ENCODE measurements at places on chromosomes 5 and 9.

DNA sequence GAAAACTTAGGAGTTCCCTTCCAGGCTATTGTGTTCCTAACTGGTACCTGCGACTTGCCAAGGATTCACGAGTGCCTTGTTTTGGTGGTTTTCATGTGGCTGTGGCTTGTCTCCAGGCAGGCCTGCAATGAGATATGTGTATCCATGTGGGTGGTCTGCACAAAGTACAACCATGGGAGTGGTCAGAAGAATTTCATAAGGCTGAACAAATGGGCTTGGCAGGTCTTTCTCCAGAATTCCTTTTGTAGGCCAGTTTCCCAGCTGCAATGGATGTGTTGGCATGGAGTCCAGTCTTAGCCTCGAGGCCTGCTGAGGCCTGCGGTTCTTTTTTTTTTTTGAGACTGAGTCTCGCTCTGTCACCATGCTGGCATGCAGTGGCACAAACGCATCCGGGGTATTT, 28.8 kb upstream of the MELK start:
- no peak for DNase-seq

DNA sequence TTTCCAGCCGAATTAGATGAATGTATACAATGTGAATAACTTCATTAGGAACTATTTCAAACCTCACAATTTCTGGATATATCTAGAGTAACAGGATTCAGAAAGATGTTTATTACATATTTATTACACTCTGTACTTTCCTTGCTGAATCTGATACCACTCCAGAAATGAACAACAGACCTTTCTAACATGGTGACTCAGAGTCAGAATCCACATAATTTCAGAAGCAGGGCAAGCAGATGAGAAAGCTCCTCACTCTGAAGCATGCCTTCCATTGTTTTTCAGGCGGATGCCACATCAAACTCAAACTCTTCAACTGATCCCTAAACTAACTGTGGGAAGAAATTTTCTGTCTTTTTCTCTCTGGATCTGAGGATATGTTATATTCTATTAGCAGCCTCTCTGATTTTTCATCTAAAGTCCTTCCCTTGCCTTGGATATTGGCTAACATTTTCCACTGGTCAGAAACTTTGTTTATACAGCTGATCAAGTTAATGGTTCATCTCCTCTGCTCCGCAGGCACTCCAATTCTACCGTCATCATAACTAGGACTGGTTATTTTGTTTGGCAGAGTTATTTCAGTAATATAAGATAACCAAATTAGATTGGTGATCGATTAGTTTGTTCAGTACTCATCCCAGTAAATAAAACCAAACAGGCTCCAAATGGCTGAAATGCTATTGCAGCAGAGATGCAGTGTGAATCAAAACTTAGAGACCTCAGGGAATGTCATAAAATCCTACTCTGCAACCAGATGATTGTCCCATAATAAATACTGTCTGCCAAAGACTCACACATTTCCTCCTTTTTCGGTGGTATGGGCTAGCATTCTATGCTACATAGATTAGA, 556.0 kb downstream of the EBF1 start:
- no peak for DNase-seq

- no peak for DNase-seq
Observed at GRCh38 chr9:134177624-134178393, 13.4 kb upstream of the RNU6ATAC start.

- no peak for DNase-seq
Observed at GRCh38 chr9:112104401-112104800, 70.7 kb downstream of the SUSD1 start.

GRCh38 chr9:6564868-6565267, 80.7 kb downstream of the GLDC start:
- DNase-seq: no peak

DNA sequence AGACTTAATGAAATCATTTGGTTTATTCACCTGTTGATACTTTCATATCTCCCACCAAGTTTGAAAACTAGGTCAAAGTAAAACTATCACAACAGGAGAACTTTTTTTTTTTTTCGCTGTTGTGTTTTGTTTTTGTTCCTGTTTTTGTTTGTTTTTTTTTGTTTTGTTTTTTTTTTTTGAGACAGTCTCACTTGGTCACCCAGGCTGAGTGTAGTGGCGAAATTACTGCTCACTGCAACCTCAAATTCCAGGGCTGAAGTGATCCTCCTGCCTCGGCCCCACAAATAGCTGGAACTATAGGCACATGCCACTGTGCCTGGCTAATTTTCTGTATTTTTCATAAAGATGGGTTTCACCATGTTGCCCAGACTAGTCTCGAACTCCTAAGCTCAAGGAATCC, 49.3 kb downstream of the MLLT3 start:
- no peak for DNase-seq

DNA sequence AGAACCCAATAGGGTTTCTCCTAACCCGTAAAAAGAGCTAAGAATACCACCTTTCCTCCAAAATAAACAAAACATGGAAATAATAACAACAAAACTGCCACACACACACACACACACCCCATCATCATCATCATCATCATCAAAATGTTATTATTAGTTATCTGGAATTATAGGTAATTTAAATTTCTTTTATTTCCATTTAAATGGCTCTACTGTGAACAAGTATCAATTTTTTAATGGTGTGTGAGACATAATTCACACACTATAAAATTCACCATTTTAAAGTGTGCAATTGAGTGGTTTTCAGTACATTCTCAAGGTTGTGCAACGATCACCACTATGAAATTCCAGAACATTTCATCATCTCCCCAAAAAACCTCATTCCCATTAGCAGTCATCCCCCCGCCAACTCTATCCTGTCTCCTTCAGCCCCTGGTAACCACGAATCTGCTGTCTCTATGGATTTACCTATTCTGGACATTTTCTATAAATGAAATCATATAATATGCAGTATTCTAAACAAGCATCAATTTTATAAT, 172.7 kb downstream of the ROR2 start:
- DNase-seq: no peak

DNA sequence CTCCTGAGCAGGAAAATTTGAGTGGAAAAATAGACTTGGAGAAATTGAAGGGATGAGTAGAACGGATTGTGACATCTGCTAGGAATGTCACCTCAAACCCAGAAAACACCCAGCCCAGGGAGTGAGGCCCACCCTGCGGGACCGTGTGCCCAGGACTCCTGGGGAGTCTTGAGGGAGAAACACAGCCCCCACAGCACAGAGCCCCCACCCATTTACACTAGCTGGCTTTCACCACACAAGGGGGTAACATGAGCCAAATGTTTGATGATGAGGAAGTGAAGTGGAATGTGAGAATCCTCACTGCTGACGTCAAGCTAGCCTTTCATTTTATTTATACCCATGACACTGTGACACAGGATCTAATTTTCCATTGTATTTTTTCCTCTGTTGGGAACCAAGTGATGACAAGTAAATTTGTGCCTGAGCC, 42.8 kb upstream of the PDE8B start:
- DNase-seq: no peak

DNA sequence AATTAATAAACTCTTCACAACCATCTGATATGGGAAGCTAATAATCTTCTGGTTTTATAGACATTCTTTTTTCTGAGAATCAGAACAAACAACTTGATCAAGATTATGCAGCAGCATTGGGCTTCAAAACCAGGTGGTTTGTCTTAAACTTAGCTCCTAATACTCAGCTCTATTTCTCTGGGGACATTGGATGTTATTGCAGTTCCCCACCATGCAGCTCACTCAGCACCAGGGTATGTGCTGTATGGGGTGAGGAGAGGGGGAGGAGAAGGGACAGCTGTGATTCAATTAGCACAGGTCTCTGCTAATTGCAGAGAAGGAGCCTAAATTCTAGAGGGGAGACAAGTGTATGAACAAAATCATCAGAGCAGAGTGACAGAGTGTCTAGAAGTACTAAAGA, 210.7 kb upstream of the TNC start:
- no peak for DNase-seq

DNA sequence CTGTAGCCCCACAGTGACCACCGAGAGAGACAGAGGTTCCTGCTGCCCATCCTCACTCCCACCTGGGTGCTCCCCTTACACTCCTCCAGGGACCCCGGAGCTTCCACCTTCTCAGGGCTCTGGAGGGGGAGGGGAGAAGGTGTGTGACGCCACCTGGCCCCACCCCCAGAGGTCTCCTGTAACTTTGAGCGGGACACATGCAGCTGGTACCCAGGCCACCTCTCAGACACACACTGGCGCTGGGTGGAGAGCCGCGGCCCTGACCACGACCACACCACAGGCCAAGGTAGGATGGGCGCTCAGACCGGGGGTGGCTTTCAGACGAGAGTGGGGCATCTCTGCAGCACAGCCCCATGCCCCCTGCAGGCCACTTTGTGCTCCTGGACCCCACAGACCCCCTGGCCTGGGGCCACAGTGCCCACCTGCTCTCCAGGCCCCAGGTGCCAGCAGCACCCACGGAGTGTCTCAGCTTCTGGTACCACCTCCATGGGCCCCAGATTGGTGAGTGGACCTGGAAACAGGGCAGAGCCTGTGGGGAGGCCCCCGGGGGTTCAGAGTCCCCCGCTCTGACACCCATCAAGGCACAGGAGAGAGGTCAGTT, 4.5 kb downstream of the MAMDC4 start:
- DNase-seq: no peak

DNA sequence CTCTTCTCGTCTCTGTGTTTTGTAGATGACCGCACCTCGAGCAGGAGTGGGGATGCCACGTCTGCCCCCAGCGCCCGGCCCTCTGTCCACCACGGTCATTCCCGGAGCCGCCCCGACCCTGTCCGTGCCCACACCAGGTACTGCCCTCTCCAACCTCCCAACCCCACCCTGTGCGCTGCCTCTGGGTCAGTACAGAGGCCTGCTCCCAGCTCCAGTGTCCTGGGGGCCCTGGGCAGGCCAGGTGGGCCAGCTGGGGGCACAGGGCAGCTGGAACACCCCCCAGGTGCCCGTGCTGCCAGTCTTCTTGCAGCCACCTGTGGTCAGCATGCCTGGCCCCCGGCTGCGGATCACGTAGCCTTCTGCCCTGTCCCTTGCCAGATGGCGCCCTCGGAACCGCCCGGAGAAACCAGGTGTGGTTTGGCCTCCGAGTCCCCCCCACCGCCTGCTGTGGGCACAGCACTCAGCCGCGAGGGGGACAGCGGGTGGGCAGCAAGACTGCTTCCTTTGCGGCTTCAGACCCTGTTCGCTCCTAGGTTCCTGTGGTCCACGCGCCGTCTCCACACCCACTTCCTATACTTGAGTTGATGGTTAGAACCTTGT, 133.7 kb downstream of the WNK2 start:
- no peak for DNase-seq

DNA sequence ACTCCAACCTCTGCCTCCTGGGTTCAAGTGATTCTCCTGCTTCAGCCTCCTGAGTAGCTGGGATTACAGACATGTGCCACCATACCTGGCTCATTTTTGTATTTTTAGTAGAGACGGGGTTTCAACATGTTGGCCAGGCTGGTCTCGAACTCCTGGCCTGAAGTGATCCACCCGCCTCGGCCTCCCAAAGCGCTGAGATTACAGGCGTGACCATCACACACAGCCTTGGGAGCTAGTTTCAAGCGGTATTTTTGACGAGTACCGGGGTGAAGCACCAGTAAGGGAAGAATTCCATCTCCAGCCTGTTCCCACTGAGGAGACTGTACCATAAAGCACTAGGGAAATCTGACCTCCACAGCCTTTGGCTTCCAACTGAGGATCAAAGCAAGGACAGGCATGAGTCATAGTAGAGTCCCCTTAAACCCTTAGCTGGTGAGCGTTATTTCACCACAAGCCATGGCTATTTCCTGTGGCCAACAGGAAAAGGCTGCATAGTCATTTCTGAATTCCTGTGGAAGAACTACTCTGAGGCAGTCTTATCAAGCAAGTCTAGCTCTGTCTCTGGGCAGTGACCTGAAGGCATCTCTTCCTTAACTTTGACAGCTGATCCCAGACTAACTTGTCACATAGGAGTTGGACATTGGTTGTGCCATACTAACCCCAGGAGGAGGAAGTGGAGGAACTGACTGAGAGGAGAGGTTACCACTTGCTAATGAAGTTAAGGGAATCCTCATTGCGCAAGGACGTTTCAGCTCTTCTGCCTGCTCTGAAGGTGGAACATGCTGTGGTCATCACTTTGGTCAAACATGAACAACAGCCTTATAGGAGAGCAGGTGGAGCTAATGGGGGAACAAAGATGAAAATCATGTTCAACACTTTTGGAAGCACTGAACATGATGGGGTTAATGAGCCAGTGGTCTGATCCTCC, 85.8 kb upstream of the DMRT1 start:
- DNase-seq: no peak

DNA sequence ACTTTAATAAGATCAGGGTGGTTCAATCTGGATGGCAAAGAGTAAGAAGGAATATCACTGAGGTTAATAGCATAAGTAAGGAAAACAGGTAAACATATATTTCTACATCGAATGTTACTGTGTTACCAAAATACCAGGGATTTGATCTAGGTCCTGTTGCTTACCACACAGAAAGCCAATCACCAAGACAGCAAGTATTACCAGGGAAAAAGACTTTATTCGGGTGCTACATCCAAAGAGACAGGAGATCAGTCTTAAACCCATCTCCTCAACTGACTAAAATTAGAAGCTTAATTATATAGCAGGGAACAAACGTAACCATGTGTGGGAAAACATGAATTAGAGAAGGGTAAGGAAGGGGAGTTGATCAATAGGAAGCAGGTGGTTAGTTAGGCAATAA, 500.1 kb downstream of the EFNA5 start:
- no peak for DNase-seq

DNA sequence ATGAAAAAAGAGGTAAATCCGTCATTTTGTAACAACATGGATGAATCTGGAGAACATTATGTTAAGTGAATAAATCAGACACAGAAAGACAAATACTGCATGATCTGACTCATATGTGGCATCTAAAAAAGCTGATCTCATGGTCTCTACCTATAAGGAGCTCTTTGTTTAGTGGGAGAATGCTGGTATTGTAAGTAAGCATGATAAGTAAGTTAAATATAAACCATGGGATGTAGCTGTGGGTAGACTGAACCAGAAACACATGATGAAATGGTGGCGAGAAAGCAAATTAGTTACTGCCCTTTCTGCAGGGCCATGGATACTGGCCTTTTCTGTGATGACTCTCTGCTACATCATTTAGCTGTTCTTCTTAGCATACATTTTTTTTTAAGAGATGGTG, 66.4 kb upstream of the RUSC2 start:
- no peak for DNase-seq

- no peak for DNase-seq
Observed at GRCh38 chr5:91383956-91384300, 811 bp upstream of the ARRDC3 start.
